Activated gamma-delta T cell (primary cell): ENCODE measurements at places on chromosomes 13 and 19.

GRCh38 chr19:6065685-6066374 is 44.5 kb downstream of the RFX2 start:
- DNase-seq = no peak

DNA sequence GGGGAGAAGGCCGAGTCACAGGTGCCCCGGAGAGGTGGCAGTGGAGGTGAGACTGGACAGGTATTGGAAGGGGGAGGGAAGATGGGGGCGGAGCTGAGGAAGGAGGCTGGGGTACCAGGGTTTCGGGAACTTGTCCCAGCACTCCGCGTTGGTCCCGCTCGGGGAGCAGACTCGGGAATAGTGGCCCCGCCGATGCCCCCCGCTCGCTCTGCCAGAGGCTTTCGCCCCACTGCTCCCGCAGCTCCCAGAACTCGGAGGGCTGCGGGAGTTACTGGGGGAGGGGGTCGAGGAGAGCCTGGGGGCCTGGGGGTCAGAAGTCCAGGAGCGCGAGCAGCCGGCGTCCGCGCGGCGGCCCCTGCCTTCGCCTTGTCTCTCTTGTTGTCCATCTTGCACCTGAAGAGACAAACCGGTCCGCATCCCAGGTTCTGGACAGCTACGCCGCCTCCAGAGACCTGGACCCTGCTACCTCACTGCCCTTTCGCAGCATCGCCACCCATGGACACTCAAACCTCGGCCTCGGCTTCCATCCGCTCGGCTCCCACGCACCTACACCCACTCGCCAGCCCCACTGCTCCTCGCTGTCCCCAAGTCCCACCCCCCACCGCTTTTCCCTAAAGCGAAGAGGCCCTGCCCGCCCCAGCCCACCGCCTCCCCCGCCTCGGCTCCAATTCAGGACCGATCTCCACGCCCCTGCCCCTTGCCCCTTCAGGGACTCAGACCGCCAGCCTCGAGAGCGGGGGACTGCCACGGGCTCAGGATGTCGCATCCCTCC is 700 bp downstream of the PRR36 start:
- DNase-seq = no peak

DNA sequence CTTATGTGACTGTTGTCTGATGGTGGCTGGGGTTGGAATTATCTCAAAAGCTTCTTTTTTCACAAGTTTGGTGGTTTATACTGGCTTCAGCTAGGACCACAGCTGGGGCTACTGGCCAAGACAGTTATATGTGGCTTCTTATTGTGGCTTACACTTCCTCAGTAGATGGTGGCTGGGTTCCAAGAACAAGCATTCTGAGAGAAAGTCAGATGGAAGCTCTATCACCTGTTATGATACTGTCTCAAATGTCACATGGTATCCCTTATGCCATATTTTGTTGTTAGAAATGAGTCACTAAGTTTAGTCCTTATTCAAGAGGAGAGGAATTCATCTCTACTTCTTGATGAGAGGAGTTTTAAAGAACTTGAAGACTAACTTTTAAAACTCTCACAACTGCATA is 41.6 kb downstream of the NDFIP2 start:
- DNase-seq = no peak

DNA sequence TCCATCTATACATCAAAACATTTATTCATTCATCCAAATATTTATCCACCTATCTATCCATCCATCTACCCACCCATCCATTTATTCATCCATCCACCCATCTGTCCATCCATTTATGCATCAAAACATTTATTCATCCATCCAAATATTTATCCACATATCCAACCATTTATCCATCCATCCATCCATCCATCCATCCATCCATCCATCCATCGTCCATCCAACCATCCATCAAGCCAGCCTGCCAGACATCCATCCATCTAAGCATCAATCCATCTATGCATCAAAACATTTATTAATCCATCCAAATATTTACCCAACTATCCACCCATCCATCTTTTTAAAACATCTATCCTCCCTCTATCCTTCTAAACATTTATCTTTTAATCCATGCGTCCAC is 62.2 kb downstream of the UNC13A start:
- DNase-seq = no peak

- no peak for DNase-seq
Observed at GRCh38 chr13:32107474-32107873, 75.9 kb downstream of the FRY start.

DNA sequence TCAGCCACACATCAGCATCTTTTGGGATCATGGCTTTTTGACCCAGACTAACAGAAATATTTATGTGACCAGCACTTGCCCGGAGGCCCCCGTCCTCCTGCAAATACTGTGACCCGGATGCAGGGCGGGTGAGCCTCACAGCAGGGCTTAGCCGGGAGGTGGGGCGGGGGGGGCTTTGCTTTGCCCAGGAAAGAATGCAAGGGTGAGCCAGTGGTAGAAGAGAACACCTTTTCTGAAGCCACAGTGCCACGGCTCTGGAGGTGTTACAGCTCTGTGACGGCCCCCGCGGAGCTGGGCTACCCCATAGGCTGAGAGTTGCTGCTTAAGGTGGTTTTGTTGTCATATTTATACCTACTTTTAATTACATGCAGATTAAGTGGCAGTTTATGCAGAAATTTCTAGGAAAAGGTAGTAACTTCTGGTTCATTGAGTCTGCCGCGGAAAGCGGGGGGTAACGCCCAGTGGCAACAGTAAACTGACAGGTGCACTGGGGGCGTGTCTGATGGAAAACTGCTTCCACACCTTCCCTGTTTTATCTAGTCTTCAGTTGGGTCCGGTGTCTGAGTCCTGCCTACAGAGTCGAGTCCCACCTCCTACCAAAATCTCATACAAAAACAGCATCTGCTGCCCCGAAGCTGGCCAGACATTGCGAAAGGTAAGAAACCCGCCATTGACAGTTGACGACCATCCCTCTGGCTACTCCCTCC is 187.9 kb downstream of the TEX29 start:
- no peak for DNase-seq

GRCh38 chr13:25977216-25977615 is 74.6 kb downstream of the SHISA2 start:
- DNase-seq = no peak

DNA sequence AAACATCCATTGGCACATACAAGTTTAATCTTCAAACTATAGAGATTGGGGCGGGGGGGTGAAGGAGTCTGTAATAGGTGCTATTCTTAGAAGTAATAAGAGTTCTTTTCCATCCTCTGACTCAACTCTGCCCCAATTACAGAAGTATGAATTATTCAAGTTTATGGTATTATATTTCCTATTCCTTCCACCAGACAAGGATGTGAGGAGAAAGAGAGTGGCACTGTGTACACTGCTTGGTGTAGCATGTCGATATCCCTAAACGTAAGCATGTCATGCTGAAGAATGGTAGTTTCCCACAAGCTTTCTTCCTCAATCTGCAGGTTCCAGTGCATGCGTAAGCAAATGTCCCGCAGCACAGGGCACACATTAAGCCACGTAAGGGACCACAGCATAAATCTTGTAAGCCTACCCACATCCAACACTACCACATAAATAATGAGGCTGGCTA is 14.1 kb downstream of the BRD4 start:
- no peak for DNase-seq

DNA sequence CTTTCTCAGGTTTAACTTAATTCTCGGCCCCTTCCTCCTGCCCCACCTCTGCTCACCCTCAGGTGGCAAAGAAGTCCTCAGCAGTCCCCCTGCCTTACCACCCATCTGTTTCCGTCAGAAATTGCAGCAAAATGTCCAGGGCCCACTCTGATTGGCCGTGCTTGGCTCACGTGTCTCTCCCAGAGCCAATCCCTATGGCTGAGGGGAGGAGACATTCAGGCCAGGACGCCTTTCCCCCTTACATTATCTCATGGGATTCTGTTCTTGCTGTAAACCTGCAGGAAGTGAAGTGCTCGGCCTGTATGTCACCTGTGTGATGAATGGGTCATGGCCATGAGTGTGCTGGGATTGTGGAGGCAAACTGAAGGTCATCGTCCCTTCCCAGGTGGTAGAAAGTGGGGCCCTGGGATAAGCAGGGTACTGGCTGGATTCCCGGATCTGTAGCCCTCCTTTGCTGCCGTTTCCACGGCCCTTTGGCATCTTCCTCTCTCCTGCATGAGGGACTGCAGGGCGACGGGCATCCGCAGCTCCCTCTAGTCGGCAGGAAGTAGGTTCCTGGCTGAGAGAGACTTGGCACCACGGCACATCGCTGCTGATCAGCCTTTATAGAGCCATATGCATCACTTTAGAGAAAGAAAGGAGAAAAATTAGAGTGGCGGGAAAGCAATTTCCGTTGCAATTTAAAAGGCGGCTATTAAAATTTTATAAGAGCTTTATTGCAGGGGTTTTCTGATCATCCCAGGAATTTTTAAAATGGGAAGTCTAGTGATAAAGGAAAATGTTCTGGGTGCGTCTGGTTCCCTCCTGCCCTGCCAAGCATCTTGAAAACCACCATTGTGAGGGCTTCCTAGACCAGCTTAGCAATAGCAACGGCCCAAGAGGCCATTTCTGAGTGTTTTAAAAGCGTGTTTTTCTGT is 118.2 kb downstream of the SIPA1L3 start:
- DNase-seq = no peak

DNA sequence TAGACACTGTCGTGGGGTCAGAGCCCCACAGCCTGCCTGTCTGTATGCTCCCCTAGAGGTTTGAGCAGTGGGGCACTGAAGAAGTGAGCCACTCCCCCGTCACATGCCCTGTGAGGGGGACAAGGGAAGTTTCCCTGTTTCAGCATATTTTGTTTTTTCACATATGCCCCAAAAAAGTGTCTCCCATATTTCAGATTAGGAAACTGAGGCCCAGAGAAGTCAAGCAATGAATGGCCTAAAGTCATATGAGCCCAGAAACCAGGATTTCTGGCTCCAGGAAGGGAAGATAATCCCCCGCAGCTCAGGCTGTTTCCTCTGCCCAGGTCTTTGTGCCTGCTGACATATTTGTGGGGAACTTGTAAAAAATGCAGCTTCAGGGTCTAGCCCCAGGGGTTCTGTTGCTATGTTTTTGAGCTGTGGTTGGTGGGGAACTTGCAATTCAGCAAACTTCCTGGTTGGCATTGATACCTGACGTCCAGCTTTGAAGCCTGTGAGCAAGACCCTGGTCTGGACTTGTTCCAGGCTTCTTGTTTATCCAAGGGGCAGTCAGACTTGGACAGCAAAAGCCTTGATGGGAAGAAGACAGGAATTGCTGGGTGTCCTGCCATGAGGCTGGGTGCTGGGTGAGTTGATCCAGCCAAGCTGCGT is 9.5 kb downstream of the RASL11A start:
- DNase-seq = no peak

GRCh38 chr19:2278459-2279158 is 3.4 kb downstream of the PEAK3 start:
- DNase-seq = no peak

DNA sequence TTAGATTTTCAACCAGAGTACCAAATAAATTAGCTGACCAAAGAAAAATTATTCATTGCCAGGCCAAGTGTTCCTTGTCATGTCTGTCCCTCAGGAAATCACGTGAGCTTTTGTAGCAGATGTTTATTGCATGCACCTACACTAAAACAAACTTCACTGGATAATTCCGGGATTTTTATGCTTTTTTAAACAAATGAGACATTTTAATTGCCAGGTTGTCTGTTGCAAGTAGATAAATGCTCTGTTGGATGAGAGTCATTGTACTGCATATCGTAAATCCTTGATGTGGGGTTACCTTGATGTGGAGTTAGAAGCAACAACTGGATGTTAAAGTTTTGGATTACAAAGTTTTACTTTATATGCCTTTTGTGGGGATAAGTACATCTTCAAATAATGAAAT is 1187.7 kb upstream of the PCDH9 start:
- DNase-seq = no peak

- DNase-seq = no peak
Observed at GRCh38 chr19:54416695-54417491, 1.6 kb downstream of the TTYH1 start.

- DNase-seq = no peak
Observed at GRCh38 chr19:18373892-18374629, 11.9 kb upstream of the GDF15 start.

DNA sequence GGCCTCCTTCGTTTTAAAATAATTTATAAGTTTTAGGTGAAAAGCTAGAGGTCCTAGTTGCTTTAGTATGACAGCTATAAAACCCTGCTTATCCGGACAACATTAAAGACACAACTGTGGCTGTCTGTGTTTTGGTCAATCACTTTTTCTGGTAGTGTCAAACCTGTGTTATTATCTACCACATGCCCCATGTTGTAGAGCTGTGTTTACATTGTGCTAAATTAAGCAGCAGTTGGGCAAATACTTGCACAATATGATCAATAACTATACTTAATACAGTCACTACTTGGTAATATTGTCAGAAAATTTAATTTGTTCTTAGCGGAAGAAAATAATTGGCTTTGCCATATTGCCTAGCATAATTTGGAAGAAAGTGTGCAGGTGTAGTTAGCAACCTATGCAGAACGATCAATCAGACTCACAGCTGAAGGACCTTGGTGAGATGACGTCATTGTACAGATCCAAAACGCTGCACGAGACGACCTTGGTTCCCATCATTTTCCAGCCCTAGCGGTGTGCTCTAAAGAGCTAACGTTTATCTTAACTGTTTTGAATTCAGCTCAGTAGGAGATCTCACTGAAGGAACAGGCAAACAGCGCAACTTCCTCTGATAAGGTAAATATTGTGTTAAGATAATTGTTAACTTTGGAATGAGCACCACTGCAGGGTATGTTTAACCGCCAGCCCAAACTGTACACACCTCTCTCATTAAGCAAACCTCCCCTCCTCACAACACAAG is 476.6 kb downstream of the IRS2 start:
- no peak for DNase-seq

DNA sequence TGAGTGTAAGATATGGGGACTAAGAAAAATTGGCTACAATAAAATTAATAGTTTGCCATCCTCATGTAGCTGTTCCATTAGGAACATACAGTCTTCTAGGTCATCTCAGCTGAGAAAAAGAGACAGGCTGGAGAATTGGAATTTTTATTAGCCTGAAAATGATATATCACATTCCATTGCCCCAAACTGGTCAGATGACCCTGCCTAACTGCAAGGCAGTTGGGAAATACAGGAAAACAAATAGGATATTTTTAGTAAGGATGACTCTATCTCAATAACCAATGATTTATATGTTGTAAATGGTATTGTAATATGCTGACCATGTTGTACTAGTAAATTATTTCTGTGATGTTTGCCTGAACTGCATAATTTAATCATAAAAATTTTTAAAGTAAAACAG is 673.8 kb downstream of the PCDH9 start:
- no peak for DNase-seq

- DNase-seq = no peak
Observed at GRCh38 chr13:93955904-93956303, 523.6 kb downstream of the DCT start.

DNA sequence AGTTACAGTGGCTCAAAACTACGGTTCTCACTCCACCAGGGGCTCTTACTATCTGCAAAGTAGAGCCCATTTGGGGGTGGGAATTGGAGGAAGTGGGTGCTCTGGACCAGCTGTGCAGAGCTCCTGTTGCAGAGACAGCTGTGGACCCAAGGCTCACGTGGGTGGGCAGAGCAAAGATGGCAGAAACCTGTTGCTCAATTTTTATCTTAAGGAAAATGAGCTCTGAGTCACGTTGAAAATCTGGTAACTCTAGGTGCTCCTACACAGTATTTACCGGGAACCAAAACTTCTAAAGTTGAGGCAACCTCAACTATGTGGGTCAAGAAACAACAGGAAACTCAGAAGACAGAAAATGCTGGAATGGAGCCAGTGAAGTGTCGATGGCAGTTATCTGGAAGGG is 30.2 kb upstream of the SLC15A1 start:
- no peak for DNase-seq
